ENCODE measurements at places on chromosomes 12 and 14. TPM values are rescaled to one million over a fixed set of nuclear protein-coding genes. Genes with fewer than 3 reads are reported as not detected.

GRCh38 chr14:99410019-99410418 is 70.6 kb downstream of the SETD3 start:
- DNase-seq = no peak

CD4 gene
- total RNA-seq = 64.0 TPM

MYRFL gene
- total RNA-seq = 1.8 TPM

DHRS7 gene
- total RNA-seq = 78.8 TPM

GRCh38 chr12:54215989-54216796 is 27.4 kb upstream of the SMUG1 start:
- no peak for DNase-seq

- DNase-seq = peak; percentile 31
Observed at GRCh38 chr12:130879212-130879686, 7.4 kb downstream of the RAN start.

- DNase-seq = no peak
Observed at GRCh38 chr12:18443768-18444437, 182.6 kb downstream of the PIK3C2G start.

GRCh38 chr14:105498430-105499255 is 7.6 kb downstream of the TEDC1 start:
- DNase-seq = peak; percentile 19

- peak; percentile 88 for DNase-seq
Observed at GRCh38 chr12:6341417-6342139, at the start of gene TNFRSF1A. TNFRSF1A (minus strand) TSS chr12:6342076; CDS start chr12:6341814, 262 bp downstream.

CEBPE gene
- total RNA-seq = not detected

GRCh38 chr12:106088811-106089485 is 49.8 kb downstream of the NUAK1 start:
- DNase-seq = no peak

SETD1B gene
- 47.1 TPM for total RNA-seq

GPR162 gene
- total RNA-seq = 47.1 TPM

CATSPERB gene
- total RNA-seq = 0.63 TPM

CLEC7A gene
- total RNA-seq = 30.1 TPM

DNA sequence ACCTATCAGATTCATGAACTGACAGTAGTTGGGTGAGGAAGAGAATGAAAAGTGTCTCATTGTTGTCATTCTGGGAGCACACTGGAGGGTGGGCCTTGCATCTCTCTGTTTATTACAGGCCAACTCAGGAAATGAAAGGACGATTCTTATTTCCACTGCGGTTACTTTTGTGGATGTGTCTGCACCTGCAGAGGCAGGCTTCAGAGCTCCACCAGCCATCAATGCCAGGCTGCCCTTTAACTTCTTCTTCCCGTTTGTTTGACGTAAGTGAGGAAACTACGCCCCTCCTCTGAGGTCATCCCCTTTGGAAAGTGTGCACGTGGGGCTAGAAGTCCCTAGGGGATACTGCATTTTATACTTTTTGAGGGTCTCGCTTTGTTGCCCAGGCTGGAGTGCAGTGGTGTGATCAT is 33.7 kb downstream of the TCTN1 start:
- DNase-seq = no peak

GPX2 gene
- total RNA-seq = 3.0 TPM

GRCh38 chr12:121668750-121669520 is 519 bp downstream of the MORN3 start:
- peak; percentile 69 for DNase-seq

GRCh38 chr12:85725991-85726390 is 110.2 kb downstream of the RASSF9 start:
- DNase-seq = no peak

ARHGDIB gene
- 169 TPM for total RNA-seq

DIO3 gene
- 1.3 TPM for total RNA-seq

Data from upper lobe of left lung (tissue), 6 donors.